NCI-H526 (cell line): ENCODE measurements at places on chromosomes 1 and 21.

DNA sequence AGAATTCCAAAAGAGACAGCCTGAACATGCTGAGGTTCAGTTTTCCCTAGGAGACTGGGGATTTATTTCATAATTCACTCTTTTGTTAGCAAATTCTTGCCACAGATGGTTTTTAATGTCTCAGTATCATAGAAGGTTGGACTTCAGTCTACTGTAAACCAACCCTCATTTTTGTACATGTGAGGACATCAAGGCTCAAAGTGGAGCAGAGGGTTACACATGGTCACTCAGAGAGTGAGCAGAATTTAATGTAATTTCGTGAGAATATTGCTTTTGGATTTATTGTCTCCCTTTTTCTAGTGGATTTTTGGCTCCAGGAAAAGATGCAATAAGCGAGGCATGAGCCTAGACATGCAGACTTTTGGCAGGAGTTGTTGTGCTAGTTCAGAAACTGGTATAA is 210.8 kb upstream of the JUN start:
- DNase-seq, result no peak

DNA sequence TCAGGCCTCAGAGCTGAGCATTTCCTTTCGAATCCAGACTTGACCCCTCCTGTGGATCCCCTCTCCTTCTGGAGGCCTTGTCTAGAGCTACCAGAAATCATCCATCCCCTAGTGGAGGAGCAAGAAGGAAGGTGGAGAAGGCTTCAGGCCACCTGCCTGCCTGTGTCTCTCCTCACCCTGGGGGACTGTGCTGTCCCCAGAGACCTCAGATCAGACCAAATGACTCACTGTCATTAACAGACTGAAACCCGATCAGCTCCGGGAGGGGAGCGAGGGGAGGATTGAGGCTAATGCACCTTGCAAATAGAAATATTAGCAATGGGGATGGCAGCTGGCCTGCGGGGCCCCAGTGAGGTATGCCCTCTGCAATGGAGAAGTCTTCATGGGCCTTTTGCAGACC is 2.1 kb downstream of the MYBPH start:
- DNase-seq, result no peak

DNA sequence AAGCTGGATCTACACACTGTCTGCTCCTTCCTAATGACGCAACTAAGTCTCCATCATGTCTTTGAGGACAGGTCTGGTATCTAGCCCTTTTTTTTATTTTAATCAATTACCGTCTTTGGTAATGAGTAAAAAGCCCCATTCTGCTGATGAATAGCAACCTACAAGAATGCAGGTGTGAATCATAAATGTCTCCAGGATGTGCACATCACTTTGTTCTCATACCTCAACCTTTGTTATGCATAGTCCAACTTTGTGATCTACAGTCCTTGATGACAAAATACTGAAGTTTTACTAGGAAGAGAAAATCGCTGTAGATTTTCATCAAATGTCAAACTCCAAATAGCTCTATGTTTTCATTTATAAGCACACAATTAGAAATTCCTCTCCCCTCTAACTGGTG is 39.3 kb downstream of the PLPPR5 start:
- no peak for DNase-seq

- DNase-seq, result peak; percentile 9
Measured at GRCh38 chr1:94236630-94237290, 624 bp downstream of the ARHGAP29 start.

GRCh38 chr1:46130121-46130520 is 2.3 kb downstream of the PIK3R3 start:
- DNase-seq, result peak; percentile 18

DNA sequence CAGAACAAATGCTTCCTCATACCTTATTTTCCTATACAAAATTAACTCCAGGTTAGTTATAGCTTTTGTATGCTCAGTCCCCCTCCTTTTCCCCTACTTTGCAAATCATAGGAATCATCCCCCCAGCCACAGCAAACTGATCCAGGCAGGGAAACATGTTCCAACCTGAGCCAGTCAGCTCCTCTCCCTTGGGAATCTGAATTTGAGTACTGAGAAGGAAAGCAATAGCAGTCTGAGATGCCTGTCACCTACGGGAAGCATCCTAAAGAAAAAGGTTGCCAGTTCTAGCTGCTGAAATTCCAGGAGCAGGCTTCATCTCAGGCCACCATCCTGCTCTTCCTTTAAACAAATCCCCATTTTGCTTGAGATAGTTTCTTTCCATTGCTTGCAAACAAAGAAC is 6.9 kb downstream of the ADSS2 start:
- DNase-seq, result peak; percentile 94

DNA sequence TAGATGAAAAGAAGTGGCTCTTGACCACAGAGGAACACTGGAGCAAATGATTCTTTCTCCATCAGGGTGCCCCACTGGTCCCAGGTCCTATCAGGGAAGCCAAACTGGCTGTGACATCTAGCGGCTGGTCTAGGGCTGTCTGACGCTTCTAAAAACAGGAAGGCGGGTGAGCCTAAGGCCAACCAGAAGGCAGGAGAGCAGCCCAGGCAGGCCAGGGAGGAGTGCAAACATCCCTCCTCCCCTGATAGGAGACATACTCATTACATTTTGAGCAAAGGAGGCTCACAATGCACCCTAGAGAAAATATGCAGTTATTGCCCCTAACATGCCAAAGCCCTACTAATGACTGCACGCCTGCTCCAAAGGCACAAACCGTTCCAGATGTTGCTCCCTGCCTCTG is 10.4 kb upstream of the FOXE3 start:
- no peak for DNase-seq

- no peak for DNase-seq
Measured at GRCh38 chr21:41466024-41466820, 40.2 kb downstream of the MX1 start.

DNA sequence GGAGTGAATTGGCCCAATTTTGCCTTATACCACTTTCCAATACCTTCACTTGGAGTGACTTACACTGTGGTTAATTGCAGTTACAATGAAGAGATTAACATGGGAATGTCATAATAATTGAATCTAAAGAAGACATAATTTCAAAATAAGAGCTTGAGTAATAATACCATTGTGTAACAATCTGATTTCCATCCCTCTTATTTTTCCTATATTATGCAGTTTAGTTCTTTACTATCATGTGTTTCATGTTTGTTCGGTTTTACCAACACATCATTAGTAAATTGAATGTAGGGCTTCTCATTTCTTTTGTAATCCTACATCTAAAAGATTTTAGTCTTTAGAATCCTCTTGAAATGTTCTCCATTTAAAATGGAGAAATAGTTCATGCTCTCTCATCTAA is 19.2 kb upstream of the XPR1 start:
- DNase-seq, result no peak

- no peak for DNase-seq
Measured at GRCh38 chr1:69138172-69138571, 429.6 kb upstream of the LRRC7 start.

DNA sequence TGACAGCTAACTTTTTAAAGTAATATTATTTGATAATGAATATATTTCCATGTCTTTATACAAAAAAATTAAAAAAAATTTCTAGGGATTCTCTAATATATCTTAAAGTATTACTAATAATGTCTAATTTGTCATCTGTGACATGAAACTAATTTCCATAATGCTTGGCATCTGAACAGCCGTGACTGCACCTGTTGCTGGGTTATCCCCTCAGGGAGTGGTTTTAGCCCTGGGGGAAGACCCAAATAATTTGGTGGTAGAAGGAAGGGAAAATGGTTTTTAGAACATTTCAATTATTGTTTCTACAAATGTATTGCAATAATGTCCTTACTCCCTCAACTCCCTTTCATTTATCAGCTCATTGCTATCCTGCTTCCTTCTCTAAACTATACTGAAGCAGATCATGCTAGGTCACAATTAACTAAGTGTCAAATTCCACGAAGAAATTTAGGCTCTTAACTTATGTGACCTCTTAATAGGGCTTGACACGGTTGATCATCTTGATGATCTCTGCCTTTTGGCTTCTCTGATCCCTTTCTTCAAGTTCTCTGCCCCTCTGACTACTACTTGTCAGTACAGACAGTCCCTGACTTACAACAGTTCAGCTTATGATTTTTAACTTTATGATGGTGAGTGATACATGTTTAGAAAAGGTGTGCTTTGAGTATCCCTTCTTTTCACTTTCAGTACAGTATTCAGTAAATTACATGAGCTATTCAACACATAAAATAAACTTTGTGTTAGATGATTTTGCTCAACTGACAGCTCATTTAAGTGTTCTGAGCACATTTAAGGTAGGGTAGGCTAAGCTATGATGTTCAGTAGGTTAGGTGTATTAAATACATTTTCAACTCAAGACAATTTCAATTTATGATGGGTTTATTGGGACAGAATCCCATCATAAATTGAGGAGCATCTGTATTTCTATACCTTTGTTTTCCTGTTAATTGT is 26.4 kb upstream of the DPH5 start:
- no peak for DNase-seq

DNA sequence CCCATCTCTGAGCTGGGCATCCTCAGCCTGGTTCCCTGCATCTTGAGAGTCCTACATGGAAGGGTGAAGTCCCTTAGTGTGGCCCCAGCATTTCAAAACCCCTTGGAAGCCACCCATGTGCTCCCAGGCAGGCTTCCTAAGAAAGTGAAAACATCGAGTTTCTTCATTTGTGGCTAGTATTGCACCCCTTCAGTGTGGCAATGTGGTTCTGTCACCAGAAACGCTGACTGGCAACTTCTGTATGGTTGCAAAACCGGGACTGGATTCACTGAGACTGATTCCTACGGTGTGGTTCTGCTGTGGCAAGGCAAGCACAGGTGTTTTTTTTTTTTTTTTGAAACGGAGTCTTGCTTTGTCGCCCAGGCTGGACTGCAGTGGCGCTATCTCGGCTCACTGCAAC is 9.0 kb upstream of the IFNGR2 start:
- no peak for DNase-seq

- no peak for DNase-seq
Measured at GRCh38 chr21:18620436-18620835, 216.9 kb upstream of the TMPRSS15 start.

- no peak for DNase-seq
Measured at GRCh38 chr1:183194527-183195141, 8.6 kb downstream of the LAMC2 start.

DNA sequence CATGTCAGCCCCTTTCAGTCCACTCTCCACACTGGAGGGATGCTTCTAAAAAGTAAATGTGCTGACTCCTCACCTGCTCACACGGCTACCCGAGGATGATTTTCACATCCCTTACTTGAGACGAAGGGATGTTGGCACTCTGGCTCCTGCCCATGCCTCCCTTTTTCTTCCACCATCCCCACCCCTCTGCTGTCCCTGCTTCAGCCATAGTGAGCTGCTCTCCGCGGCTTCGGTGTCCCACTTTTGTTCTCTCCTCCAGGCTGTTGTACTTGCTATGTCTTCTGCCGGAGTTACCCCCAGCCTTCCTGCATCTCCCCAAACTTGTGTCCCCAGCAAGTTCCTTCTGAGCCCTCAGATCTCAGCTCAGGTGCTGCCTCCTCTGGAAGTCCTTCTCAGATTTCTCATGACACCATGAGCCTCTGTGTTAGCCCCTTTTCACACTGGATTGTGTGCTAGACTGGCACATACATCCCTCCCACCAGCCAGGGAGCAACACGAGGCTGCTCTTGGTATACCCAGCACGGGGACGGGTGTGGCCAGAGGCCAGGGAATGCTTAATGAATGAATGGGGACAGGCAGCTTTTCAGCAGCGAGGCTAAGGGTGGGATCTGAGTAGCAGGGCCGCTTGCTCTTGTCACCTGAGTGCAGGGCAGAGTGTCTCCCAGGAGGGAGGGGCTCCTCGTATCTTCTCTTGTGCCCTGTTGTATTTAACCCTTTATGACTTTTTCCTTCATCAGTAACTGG is 1.3 kb downstream of the ACOT11 start:
- DNase-seq, result peak; percentile 23

GRCh38 chr1:202935844-202936243 is 8.8 kb upstream of the KLHL12 start:
- DNase-seq, result no peak

DNA sequence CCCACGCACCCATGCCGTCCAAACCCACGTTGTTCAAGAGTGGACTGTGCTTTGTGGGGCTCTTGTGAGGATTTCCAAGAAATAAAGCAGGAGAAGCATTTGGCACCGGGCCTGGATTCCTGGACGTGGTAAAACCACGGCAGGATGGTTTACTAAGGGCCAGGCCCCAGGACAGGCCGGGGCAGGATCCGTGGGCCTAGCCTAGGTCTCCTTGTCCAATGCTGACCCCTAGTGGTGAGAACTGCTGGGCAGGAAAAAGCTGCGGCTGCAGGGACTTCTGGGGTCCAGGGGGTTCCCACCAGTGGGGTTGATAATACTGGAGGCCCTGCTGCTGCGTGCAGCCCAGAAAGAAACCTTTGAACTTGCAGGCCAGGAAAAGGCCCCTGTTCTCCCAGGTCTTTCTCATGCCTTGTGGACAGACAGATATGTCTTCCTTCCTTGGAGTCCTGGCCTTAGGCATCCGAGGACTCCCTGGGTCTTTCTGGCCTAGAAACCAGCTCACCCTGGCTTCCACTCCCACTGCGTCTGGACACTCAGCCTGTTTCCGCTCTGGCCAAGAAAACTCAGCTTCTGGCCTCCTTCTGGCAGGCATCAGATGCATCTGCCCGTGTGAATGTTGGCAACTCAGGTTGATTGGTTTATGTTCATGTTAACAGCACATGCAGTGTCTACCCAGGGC is 106.9 kb upstream of the TMEM51 start:
- peak; percentile 81 for DNase-seq

GRCh38 chr1:9840176-9840575 is 16.4 kb upstream of the CLSTN1 start:
- no peak for DNase-seq

DNA sequence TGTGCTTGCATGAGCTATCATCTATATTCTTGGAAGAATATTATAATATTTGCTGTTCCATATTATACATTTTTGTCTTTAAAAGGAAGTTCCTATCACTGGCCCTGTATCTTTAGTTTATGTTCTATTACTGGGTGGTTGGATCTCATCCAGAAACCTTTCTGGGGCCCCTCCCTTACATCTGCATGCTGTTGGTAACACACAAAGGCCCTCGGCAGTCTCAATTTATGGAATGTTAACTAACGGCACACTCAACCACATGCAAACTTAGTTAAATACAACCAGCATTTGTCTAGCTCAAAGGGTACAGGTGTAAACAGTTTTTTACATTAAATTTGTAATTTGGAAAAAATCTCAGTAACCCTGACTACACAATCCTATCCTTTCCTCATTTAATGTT is 9.7 kb upstream of the HYI start:
- DNase-seq, result peak; percentile 95

- DNase-seq, result no peak
Measured at GRCh38 chr1:179951383-179952144, 3.0 kb upstream of the CEP350 start.

GRCh38 chr1:203200916-203201315 is 14.4 kb upstream of the CHI3L1 start:
- DNase-seq, result no peak

GRCh38 chr1:231420959-231421545 is 1.0 kb downstream of the EGLN1 start:
- DNase-seq, result peak; percentile 69

GRCh38 chr1:43673261-43673660 is 23.3 kb downstream of the KDM4A start:
- DNase-seq, result no peak
